ENCODE measurements at places on chromosomes 4 and X.

DNA sequence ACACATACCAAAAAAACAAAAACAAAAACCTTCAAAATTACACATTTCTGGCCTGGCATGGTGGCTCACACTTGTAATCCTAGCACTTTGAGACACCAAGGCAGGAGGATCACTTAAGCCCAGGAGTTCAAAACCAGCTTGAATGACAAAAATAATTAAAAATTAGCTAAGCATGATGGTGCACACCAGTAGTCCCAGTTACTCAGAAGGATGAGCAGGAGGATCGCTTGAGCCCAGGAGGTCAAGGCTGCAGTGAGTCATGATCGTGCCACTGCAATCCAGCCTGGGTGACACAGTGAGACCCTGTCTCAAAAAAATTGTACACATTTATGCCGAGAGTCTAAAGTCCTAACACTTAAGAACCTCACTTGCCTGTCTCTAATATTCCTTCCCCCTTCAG lies 18.3 kb downstream of the SLC39A8 start:
- no peak for DNase-seq

GRCh38 chrX:110448459-110448858 lies 89.8 kb downstream of the RTL9 start:
- no peak for DNase-seq

DNA sequence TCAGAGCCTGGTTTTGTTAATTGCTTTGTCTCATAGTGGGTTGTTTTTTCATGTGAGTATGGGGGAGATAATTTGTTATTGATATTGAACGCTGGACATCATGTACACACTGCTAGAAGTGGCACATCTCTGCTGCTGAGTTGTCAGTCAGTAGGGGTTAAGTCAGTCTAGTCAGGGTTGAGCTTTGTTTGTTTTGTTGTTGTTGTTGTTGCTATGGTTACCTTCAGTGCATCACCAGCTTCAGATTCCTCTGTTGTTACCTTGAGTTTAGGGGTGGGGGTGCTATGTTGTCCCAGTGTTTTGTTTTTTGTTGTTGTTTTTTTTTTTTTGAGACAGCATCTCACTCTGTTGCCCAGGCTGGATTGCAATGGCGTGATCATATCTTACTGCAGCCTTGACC lies 9.9 kb downstream of the YIPF6 start:
- no peak for DNase-seq

DNA sequence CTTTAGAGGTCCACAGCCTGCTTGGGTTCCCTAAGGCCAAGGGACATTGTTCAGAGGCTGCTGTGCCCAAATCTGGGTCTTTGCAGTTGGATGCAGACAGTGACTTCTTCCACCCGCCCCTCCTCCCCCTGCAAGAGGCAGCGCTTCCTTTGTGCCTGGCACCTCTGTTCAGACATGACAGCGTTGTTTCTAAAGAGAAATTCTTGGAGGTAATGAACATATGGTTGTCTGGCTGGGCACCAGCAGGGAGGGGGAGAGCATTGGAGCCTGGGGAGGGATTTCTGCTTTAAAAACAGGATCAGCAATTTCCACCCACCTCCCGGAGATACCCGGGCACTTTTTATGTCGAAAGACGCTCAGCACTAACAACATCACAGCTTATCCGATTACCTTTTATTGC lies 51.5 kb downstream of the PSAPL1 start:
- no peak for DNase-seq

GRCh38 chrX:50613846-50614245 lies 143.2 kb upstream of the DGKK start:
- DNase-seq = no peak

- no peak for DNase-seq
Observed at GRCh38 chrX:153687121-153688039, at the start of gene SLC6A8. SLC6A8 (plus strand) TSS chrX:153687926; CDS start chrX:153688575, 649 bp downstream.

DNA sequence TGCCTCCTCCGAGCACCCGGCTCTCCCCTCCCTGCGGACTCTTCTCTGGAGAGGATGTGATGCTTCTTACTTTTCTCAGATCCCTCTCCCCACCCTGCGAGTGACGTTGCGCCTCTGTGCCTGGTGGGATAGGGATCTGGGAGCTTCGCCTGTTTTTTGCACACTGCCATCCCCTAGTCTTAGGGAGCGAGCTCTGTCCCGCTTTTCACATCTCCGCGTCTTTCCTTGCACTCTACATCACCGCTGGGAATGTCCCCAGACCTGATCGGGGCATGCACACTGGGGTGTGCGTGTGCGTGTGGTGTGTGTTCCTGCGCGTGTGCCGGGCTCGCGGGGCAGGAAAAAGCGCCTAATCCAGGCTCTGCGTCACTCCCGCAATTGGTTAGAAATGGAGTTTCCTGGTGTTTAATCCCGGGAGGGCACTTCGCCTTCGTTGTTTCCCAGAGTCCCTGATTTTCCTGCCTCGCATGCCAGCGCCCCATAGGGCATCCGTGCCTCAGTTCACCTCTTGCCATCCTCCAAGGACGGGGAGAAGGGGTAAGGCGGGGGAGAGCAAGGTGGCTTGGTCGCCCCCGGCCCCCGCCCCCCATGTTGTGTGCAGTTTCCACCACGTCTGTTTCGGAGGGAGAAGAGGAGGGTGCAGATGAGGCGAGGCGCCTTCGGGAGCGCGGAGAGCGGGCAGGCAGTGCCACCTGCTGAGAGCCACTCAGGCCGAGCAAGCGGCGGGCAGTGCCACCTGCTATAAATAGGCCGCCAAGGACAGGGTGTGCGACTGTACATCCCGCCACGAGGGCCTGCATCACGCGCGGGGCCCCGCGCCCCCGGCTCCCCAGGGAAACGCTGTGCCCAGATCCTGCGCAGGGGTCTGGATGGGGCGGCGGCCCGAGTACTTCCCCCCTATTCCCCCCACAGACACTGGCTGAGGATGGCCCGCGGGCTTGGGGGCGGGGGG lies 759 bp upstream of the TBC1D1 start:
- DNase-seq = no peak

DNA sequence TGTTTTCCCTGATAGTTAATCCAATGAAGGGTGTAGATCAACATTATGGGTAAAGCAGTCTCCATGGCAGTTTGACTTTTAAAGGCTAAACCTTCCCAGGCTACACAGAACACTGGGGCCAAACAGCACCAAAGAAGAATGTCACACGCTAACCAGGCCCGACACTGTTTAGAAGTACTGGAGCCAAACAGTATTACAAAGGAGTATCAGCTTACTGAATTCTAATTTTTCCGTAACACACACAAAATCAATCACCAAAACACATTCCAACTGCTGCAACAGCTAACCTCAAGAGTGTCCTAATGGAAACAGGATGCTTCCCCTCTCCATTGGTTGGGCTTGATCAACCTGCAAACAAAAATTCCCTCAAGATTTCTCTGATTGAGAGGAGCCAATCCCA lies 783.5 kb downstream of the PCDH18 start:
- DNase-seq = no peak

DNA sequence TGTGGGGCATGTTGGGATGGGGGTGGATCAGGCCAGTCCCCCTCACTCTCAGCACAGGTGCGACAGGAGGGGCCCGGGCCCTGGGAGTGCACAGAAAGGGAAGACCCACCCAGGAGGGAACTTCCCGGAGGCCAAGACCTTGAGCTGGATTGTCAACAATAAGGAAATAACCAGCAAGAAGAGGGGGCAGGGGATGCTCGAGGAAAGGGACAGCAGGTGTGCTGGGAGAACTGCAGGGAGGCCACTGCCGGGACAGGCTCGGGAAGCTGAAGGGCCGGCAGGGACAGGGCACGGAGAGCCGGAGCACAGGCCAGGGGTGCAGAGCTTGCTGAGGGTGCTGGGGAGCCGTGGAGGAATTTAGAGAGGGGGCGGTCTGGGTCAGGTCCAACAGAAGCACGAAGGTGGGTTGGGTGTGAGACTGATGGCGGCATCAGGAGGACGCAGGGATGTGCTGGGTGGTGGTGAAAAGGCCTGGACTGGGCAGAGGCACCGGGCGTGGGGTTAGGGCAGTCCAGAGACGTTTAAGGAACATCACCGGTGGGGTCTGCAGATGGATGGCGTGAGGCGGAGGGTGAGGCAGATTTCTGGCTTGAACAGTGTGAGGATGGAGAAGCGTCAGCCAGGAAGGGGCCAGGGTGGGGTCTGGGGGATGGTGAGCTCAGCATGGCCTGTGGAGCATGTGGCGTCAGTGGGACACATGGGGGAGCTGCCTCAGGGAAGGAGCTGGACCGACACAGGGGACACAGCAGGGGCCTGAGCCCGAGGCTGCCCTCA lies 54.8 kb downstream of the ADRA2C start:
- DNase-seq = no peak

DNA sequence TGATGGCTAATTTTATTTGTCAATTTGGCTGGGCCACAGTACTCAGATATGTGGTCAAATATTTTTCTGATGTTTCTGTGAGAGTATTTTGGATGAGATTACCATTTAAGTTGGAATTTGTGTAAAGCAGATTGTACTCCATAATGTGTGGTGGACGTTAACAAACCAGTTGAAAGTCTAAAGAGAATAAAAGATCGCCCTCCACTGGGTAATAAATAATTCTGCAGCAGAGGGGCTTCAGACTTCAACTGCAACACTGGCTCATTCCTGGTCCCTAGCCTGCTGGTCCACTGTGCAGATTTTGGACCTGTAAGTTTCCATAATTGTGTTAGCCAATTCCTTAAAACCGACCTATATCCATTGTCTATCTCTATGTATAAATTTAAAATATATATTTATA lies 540.3 kb downstream of the PCDH18 start:
- DNase-seq = no peak

- DNase-seq = no peak
Observed at GRCh38 chr4:155943605-155944291, 9.9 kb downstream of the CTSO start.

DNA sequence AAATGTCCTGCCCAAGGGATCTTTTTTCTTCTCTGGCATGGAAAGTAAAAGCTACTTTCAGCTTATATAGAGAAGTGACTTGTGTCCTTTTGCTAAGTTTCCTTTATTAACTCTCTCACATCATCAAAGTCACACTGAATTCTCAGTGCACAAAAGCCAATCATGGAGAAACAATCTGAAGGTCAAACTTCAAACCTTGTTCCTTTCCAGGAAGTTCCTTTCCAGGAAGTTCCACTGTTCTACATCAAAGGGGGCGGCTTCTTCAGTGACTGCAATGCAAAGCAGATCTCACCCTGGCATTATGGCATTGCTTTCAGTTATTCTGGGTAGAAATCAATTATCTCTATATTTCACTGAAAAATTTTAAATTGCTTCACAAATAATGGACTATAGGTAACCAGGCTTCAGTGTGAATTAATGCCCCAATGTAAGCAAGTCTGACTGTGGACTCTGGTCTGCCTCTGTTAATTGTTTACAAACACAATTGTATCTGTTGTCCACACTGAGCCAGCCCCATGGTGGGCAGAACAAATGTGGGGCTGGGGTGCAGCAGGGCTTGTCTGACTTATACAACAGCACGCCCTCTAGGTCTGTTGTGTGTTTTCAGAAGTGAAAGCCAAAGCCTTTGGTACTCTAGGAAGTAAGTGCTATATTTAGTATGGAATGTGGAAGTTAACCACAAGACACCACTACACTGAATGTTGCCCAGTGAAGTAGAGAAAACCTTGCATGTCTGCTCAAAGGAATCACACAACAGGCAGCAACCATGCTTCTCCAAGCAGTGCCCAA lies 98.8 kb downstream of the CDS1 start:
- no peak for DNase-seq

- DNase-seq = no peak
Observed at GRCh38 chrX:28133763-28134162, 152.5 kb upstream of the DCAF8L1 start.

GRCh38 chr4:97305351-97305750 lies 837.9 kb downstream of the STPG2 start:
- DNase-seq = no peak

- DNase-seq = no peak
Observed at GRCh38 chr4:126124818-126125217, 810.1 kb downstream of the FAT4 start.

DNA sequence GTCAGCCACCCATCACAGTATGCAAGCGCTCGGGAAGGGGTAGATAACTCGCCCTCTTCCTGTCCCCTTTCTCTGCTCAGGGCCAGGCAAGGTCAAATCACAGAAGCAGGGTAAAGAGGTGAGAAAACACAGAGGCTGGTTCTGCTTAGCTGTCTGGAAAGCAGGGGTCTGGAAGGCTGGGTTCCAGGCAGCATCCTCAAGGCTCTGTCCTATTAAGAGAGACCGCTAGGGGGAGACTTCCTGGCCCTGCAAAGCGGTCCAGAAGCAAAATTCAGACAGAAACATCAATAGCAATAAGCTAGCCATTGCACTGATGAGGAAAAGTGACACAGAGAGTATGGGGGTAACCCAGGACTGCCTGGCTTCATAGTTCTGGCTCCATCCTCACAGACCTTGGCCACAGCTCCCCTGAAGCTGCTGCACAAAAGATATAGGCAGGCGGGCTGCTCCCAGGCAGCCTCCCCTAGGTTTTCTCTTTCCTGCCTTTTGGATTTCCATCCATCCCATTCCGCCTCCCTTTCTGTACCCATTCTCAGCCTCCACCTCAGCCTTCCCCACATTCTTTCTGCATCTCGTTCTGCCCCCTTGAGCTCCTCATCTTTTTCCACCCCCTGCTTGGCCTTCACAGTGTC lies 308.5 kb downstream of the EVC2 start:
- DNase-seq = peak; percentile 15

GRCh38 chrX:103797691-103798090 lies 21.1 kb downstream of the PLP1 start:
- no peak for DNase-seq

GRCh38 chr4:8093587-8094274 lies 64.9 kb downstream of the ABLIM2 start:
- no peak for DNase-seq

DNA sequence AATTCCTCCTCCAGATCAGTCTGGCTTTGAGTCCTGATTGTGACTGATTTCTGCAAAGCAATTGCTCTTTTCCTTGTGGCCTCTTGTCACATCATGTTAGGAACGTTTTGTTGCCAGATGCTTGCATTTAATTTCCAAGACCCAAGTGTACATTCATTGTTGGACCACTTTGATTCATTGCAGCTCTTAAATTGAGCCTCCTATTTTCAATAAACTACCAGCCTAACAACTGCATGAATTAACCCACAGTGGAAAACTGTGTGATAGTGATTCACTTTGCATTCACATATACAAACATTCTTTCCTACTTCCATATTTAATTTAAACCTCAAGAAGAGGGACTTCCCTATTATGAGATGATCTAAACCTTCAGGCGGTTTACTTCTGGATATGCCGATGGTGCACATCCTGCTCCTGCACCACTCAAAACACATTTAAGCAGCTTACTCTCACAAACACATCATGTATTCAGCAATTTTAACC lies 118.4 kb downstream of the AFF1 start:
- DNase-seq = no peak

DNA sequence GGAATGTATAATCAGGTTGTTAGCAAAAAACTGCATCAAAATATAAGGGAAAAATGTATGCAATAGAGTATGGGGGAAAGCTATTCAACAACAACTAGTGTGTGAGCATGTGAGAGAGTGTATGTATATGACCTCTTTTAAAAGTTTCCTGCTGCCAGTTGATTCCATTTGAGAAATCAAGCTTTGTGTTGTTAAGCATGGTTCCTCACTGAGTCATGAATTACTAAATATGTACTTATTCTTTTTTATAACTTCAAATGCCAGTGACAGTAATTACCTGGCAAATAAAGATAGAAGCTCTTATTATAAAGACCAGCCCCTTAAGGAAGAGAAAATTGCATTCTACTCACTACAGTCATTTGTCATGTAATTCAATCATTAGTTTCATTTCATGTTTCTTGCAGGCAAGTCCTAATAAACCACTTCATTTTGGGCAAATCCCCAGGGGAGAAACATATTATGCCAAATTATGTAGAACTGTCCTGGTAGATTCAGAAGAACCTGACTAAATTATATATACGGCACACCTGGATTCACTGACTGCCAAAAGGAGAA lies 19.2 kb downstream of the RASGEF1B start:
- DNase-seq = no peak
